ENCODE measurements at places on chromosomes 6 and 20.

- DNase-seq = no peak
Measured at GRCh38 chr6:47221565-47221964, 88.1 kb downstream of the TNFRSF21 start.

DNA sequence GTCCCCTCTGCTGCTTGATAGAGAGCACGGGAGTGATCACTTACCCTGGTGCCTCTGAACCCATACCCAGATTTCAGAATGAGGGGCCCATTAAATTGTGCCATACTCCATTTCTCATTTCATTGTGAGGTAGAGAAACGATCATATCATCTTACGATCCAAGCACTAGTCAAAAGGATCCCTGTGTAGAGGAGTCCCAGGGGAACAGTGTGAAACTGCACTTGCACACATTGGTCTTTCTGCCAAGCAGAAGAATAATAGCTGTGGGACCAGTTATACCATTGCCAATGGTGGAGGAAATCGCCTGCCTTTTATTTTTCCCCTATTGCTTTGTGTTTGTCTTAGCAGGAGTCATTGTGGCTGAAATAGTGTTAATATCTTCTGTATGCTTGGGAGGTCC lies 161.9 kb downstream of the FARS2 start:
- DNase-seq = no peak

DNA sequence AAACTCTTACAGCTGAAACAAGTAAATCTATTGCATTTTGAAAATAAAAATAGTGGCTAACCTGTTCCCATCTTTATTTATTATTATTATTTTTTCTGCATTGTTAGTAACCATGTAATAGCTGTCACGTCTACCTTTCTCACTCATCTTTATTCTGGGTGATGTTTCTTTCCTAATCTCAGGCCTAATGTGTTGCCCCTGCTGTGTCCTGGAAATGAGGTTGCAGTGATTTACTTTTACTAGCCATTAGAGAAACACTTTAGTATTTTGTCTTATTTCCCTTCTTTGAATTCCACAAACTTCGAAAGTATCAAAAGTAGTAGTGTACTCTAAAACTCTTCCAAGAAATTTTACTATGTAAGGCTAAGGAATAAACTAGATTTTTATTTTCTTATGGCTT lies 546.9 kb downstream of the GRIK2 start:
- DNase-seq = no peak

- DNase-seq = peak; percentile 11
Measured at GRCh38 chr6:46465294-46466165, 25.7 kb downstream of the RCAN2 start.

- DNase-seq = no peak
Measured at GRCh38 chr20:39886650-39887190, 802.3 kb downstream of the MAFB start.

- no peak for DNase-seq
Measured at GRCh38 chr20:50272030-50272723, 81.5 kb downstream of the CEBPB start.

GRCh38 chr20:32421290-32421689 lies 63.2 kb downstream of the ASXL1 start:
- DNase-seq = no peak

GRCh38 chr20:45861221-45862075 lies 4.0 kb downstream of the ZSWIM3 start:
- DNase-seq = no peak

GRCh38 chr6:101015541-101015940 lies 134.4 kb upstream of the ASCC3 start:
- DNase-seq = no peak

Measured in AG09309 (cell line).